ENCODE measurements at places on chromosomes 12 and 14.

DNA sequence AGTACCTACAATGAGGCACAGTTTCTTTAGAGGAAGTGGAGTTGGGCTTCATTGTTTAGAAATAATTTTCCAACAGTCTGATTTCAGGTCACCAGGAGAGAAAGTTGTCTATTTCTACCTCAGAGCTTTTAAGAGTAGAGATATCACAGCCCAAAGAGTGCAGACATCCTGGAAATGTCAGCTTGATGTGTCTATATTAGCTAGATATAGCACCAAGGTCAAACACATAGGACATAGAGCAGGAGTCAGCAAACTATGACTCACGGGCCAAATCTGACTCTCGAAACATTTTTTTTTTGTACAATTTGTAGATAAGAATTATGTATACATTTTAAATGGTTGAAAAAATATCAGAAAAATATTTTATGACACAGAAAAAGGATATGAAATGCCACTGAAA lies 53.7 kb downstream of the KCNC2 start:
- DNase-seq = no peak

DNA sequence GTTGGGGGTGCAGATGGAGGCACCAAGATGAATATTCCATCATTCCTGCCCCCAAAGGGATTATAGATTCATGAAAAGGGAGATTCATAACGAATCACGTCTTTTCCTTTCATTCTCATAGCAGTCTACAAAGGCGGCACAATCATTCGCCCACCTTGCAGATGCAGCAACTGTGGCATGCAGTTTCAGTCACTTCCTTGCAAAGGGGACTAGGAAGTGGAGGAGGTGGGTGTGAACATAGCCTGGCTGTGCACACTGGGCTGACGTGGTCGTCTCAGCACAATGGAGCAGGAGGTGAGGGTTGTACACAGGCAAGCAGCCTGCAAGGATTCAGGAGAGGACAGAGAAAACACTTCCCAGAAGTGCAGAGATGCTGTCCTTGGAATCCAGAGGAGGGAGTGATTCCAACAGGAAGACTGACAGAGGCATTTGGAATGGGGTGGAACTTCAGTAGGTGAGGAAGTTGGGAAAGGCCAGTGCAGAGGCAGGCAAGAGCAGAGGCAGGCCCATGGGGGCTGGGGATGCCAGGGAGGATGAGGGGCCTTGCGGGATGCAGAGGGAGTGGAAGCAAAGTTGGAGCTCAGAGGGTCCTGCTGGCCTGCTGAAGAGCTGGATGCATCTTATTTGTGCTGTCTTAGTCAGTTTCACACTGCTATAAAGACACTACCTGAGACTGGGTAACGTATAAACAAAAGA lies 21.9 kb upstream of the PPP2R5C start:
- DNase-seq = no peak

GRCh38 chr12:54191550-54192022 lies 2.8 kb upstream of the SMUG1 start:
- peak; percentile 66 for DNase-seq

- DNase-seq = no peak
Measured at GRCh38 chr12:131853832-131854797, 25.9 kb downstream of the MMP17 start.

DNA sequence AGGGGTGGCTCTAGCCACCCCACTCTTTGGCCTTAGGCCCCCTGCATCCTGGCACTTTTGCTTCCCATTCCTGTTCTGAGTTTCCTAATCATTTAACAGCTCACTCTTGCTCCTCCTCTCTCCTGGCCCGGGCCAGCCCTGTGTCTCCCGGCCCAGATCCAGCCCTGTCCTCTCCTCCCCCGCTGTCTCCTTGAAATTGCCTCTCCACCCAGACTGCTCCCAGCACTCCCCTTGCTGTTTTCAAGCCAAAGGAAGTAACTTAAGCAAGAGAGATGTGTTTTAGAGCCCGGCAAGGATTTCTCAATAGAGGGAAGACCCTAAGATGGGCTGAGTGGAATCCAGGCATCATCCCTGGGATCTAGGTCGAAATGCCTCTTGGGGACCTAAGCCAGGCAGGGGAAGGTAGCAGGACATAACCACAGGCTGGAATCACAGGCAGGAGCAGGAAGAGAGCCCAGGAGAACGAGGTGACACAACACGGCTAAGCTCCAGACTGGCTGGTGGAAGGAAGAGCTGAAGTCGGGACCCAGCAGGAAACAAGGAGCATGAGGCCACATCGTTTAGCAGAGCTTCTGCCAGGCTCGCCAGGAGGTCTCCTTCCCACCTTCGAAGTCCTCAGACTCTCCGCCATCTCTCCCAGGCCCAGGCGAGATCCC lies 2.0 kb upstream of the LRP1-AS start:
- no peak for DNase-seq

- DNase-seq = no peak
Measured at GRCh38 chr12:40793471-40793870, 101.2 kb downstream of the CNTN1 start.

GRCh38 chr12:115137812-115138521 lies 454.0 kb upstream of the TBX3 start:
- no peak for DNase-seq

All from activated CD4-positive, alpha-beta T cell treated with anti-CD3 and anti-CD28 coated beads for 24 hours (primary cell).